ENCODE measurements at places on chromosomes 1 and 21. TPM values are rescaled to one million over a fixed set of nuclear protein-coding genes. Genes with fewer than 3 reads are reported as not detected.

DNA sequence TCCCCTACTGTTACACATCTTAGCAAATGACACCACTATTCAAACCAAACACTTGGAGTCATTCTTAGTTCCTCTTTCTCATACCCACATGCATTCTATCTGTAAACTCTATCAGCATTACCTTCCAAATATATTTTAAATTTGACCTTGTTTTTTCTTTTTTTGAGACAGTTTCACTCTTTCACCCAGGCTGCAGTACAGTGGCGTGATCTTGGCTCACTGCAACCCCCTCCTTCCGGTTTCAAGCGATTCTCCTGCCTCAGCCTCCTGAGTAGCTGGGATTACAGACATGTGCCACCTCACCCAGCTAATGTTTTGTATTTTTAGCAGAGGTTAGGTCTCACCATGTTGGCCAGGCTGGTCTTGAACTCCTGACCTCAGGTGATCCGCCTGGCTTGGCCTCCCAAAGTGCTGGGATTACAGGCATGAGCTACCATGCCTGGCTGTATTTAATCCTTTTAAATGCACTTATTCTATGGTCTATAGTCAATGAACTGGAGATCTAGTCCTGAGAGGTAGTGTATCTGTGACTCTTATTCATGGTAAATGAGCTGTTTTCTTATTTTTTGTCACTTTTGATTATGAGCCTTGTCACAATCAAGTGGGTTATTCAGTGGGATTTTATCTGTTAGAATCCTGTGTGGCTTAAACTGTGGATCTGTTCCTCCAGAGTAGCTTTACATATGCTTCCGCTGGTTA is 73.1 kb downstream of the GATAD2B start:
- DNase-seq = no peak

PPP1R12B gene
- 5.4 TPM for total RNA-seq

NES gene
- total RNA-seq = 0.05 TPM

GRCh38 chr1:116947092-116947860 is 37.6 kb downstream of the PTGFRN start:
- DNase-seq = no peak

DNA sequence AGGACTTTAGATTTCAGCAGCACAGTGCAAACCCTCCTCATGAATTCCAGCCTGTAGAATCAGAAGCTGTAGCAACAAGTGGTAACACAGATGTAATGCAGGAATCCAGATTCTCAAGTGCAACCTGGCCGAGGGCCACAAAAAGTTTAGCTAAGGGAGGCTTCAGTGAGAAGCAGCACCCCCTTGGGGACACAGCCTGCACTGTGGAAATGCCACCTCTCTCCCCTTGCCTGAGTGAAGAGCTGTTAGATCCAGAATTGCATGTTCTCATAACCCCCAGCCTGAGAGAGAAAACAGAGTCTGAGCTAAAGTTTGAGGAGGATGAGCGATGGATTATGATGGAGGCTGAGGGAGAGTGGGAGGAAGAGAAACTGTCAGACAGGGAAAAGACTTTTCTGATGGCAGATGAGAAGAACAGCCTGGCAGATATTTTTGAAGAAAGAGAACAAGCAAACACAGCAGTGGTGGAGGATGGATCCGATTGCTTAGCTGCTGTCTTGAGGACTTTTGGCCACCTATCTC is 80.5 kb upstream of the BMP8A start:
- peak; percentile 55 for DNase-seq

ATP1A4 gene
- not detected for total RNA-seq

GRCh38 chr1:78918157-78918556 is 88.4 kb downstream of the ADGRL4 start:
- DNase-seq = no peak

All from activated T-cell treated with anti-CD3 and anti-CD28 coated beads, Interleukin-2, amount 50 U/mL, for 4 hours (primary cell).